T-helper 9 cell (primary cell): ENCODE measurements at places on chromosomes 5 and 9.

- DNase-seq: no peak
These were observed 96.9 kb upstream of the FSTL4 start for GRCh38 chr5:133709209-133709725.

- DNase-seq: no peak
These were observed 454.6 kb downstream of the CETN3 start for GRCh38 chr5:89954916-89955315.

GRCh38 chr9:120839146-120839545, 3.6 kb downstream of the PSMD5 start:
- DNase-seq: no peak

GRCh38 chr9:69411931-69412740, 87.1 kb downstream of the ENTREP1 start:
- DNase-seq: no peak

DNA sequence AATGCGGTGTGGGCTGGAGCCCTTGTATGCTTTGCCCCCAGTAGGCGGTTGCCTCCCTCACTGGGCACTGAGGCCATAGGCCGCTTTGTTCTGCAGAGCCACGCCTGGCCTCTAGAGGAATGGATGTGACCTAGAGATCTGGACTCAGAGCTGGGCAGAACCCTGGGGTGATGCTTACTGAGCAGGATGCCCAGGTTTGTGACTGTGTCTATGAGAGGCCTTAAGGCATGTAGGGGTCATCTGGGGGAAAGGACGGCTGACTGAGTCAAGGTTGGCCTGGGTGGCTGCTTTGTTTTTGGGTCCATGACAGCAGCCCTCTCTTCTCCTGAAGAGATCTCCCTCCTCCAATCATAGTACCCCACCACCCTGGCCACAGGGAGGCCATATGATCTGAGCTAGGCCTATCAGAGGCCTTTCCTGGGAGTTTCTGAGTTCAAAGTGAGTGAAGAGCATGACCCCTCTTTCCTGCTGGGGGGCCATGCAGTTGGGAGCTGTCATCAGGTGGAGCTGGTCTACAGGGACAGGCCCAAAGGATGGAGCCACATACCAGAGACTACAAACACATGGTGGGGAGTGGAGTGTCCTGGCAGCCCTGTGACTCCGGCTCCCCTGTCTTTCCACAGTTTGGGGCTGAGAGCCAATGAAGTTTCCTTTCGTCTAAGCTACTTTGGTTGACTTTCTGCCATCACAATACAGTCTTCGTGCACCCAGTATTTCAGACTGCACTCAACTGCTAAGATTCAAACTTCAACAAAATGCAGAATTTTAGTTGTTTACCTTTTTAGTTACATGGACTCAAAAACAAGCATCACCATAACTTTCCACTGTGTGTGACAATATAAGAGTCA, 165.4 kb downstream of the AUH start:
- no peak for DNase-seq

- no peak for DNase-seq
These were observed 181.1 kb upstream of the SPEF2 start for GRCh38 chr5:35436400-35437057.

GRCh38 chr5:31153521-31153920, 40.0 kb upstream of the CDH6 start:
- no peak for DNase-seq

DNA sequence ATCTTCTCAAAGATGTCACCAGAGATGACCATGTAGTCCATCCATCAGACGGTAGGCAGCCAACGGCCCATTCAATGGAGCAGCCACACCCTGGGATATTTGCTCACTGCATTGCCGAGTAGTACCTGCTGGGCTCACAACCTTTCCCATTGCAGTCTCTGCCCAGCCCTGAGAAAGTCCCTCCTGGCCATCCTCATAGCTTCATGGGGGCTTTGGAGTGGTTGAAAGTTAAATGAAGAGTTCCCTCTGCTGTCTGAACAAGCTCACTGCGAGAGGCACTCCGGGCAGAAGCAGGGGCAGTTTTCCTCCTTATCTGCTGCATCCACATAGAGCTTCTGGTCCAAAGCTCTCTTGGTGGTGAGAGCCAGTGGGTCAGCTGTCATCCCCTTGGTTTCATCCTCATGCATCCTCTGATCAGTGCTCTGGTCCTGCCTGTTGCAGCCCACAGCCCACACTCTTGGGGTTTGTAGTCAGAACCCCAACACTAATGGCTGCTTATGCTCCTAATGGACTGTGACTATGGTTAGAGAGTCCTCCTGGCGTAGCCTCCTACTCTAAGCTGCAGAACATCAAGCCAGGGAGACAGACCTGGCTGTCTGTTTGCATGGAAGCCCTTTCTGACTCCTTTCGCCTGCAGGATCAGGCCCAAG, 23.3 kb downstream of the TNFSF8 start:
- DNase-seq: no peak

DNA sequence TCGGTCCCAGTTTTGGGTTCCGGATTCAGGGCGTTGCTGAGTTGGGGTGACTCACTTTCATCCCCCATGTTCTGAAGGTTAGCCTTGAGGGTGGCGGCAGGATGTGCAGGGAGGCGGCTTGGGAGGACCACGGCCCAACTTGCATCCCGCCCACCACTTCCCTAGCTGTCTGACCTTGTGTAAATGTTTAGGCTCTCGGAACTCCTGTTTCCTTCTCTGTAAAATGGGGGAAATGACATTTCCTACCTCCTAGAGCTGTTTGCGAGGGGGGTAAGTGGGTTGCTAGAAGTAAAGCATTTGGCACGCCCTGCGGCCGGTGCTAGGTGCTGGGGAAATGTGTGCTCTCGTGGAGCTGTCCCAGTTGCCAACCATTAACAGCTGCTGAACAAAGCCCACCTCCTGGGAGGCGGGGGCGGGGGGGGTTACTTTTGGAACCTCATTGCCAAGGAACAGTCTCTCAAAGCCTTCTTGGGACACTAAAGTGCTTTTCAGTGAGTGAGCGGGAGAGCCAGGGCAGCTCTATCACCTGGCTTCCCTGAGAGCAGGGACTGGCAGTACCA, 27.5 kb downstream of the PTGES2 start:
- DNase-seq: no peak

- no peak for DNase-seq
These were observed 20.2 kb downstream of the GRAMD2B start for GRCh38 chr5:126443374-126443851.

DNA sequence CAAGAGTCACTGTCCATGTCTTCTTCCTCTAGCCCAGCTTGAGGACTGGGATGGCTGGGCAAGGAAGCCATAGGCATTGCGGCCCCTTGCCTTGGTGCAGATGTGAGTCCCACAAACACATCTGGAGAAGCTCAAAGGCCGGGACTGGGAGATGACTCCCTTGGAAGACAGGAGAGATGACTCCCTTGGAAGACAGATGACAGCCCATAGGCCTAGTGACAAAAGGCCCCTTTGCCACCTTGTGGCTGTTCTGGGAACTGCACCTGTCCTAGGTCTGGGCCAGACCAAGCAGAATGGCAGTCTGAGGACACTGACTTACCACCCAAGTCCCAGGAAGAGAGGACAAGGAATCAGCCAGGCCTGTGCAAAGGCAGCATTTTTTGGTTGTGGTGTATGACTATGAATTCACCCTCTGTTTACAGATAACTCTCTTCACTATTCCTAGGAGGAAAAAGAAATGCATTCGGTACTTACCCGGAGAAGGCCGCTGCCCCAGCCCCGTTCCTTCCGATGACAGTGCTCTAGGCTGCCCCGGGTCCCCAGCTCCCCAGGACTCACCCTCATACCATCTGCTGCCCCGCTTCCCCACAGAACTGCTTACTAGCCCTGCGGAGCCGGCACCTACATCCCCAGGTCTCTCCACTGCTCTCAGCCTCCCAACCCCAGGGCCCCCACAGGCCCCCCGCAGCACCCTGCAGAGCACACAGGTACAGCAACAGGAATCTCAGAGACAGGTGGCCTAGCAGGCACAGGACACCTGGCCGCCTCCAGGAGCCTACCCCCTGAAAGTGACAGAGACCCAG, 30.8 kb downstream of the SKP1 start:
- peak; percentile 84 for DNase-seq

DNA sequence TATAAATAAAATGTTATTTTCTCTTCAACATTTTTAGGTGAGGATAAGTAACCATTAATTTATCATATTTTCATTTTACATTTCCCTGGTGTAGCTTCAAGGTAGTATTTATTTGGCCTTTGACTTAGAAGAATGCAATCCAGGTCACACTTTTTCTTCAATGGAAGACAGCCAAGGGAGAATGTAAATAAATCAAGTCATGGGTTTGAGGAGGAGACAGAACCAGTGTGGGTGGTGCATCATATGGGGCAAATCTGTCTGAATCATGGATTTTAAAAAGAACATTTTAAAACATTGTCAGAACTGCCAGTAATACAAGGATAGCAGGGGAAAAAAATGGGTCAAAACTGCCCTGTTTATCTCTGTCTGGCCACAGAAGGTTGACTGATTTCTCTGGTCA, 229.5 kb downstream of the FAM114A2 start:
- no peak for DNase-seq

GRCh38 chr5:137605411-137605810, 106.3 kb upstream of the SPOCK1 start:
- no peak for DNase-seq

- DNase-seq: no peak
These were observed 9.3 kb downstream of the HAVCR1 start for GRCh38 chr5:157049605-157050004.

- DNase-seq: no peak
These were observed 422.7 kb downstream of the MTRR start for GRCh38 chr5:8291641-8292040.

GRCh38 chr9:113646946-113647914, 183.7 kb downstream of the RGS3 start:
- no peak for DNase-seq

DNA sequence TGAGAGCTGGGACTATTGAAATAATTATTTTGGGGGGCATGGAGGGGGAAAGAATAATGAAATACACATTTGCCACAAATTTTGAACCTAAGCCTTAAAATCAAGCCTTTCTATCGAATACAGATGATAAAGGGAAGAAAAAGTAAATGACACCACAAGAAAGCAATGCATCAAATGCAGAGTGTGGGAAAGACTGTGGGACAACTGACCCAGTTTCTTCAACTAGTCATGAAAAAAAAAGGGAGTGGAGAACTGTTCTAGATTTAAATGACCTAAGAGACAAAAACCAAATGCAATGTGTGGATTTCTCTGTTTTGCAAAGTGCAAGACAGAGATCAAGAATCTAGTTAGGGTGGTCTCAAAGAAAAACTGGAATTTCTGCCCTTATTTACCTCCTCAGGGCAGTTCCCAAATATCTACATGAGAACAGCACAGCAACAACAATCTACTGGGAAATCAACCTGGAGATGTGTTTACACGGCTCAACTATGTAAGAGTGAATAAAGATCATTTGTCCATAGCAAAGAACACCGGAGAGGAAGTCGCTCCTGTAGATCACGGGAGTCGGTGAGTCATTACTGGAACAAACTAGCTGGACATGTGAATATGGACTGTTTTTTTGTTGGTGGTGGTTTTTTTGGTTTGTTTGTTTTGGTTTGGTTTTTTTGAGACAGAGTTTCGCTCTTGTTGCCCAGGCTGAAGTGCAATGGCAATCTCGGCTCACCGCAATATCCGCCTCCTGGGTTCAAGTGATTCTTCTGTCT, 145.9 kb downstream of the DROSHA start:
- DNase-seq: no peak

DNA sequence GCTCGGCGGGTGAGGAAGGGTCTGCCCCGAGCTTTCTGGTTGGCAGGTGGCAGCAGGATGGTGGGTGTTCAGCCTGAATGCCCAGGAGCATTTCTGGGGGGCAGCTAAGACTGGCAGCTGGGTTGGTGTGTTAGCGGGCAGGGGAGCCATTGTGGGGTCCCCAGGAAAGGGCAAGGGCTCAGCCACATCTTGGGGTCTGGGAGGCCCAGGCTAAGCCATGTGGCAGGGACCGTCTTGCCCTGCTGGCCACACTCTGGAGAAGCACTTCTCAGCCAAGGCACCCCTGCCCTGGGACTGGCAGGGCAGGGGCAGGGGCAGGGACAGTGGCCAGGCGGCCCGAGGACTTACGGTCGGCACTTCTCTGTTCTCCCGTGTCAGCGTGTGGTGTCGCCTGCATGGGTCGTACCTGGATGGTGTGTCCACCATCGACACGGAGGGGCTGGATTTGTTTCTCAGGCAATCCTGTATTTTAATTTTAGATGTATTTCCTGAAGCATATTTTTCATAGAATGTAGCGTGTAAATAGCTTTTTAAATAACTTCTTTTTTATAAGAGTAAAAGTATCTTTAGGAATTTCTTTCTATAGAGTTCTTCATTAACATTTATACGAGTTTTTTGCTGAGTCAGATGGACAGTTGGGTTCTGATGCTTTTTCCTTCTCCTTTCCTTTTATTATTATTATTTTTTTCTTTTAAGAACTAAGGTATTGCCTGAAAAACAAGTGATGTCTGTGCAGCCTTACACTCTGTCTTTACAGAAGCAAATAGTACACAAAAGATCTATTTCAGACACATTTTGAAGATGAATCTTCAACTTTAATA, 102.0 kb downstream of the PHF2 start:
- no peak for DNase-seq

DNA sequence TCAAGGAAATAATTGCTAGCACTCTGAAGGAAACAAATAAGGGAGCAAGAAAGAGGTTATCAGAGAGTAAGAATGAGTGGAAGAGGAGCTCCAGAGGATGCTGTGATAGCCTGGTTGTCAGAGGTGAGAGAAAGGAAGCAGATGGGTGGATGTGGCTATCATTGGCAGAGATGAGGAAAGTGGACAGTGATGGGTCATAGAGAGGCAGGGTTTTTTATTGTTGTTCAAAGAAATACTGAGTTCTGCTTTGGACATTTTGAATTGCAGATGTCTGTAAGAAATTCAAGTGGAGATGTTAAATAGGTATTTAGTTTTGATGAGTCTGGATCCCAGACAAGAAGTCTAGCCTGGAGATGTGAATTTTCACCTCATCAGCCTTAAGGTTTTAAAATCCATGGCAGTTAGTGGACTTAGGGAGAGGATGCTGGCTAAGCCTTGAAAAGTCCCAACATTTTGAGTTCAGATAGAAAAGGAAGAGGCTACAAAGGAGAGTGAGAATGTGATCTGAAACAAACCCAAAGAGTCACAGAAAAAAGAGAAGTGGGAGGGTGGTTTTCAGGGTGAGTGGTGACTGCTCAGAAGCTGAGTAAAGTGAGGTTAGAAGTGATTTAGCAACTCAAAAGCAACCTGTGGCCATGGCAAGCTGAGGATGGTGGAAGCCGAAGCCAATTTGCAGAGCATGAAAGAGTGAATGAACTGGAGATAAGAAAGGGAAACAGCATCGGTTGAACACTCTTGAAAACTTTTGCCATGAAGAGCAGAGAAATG, 50.4 kb downstream of the PPIC start:
- no peak for DNase-seq

DNA sequence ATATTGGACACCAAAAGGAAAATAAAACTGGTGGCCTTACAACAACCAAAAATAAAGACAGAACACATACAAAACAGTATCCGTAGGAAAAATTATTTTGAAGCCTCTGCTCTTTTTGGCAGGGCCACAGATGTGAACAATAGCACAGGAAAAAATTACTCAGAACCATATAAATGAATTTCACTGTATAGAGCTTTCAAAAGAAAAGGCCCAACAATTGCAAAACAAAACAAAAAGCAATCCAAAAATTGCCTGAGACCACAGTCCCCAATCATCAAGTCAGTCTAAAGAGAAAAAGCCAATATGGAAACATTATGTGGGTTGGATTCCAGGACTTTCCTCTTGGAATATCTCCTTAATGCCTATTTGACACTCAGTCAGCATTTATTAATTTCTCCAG, 243.8 kb downstream of the CEMIP2 start:
- no peak for DNase-seq
